Left hindlimb (tissue), 1 donor: ENCODE measurements at places on chromosomes 4 and X.

DNA sequence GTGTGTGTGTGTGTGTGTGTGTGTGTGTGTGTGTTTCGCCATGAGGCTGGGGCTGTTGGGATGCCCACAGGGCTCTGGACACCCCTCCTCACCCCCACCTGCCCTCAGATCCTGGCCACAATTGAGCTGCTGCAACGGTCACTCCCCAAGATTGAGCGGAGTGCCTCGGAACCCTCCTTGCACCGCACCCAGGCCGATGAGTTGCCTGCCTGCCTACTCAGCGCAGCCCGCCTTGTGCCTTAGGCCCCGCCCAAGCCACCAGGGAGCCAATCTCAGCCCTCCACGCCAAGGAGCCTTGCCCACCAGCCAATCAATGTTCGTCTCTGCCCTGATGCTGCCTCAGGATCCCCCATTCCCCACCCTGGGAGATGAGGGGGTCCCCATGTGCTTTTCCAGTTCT is 10.2 kb downstream of the ARAF start:
- DNase-seq = no peak

- no peak for DNase-seq
These were observed 1957.1 kb upstream of the ADGRL3 start for GRCh38 chr4:59243038-59243437.

GRCh38 chr4:19693936-19694570 is 557.7 kb upstream of the SLIT2 start:
- DNase-seq = no peak

DNA sequence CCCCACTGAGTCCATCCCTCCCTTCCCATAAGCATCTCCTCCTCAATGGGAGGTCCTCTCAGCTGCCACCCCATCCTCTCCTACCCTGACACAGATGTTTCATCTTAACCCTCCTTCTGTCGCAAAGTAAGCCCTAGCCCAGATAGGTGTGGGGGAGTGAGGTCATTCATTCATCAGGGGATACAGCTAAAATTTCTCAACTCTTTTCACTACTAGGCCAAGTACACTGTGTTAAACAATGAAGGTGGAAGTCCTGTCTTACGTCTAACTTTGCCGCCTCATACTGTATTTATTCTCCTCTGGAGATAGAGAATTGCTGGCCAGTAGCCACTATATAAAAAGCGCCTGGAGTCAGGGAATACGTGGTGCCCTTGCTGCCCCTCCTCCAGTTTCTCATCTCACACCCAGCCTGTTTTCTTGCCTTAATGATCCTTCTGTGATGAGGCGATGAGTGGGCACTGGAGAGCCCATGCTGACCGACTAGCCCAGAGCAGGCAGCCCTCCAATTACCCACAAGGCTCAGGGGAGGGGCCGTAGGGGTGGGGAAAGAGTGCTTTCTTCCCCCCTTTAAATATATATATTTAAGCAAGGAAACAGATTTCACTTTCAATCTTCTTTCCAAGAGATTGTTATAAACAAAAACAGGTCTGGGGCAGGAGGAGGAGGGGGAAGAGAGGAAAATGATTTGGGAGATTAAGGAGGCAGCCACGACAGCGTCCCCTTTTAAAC is 149.5 kb downstream of the PJA1 start:
- no peak for DNase-seq

GRCh38 chr4:180189666-180190065 is 2053.5 kb upstream of the TENM3 start:
- no peak for DNase-seq

DNA sequence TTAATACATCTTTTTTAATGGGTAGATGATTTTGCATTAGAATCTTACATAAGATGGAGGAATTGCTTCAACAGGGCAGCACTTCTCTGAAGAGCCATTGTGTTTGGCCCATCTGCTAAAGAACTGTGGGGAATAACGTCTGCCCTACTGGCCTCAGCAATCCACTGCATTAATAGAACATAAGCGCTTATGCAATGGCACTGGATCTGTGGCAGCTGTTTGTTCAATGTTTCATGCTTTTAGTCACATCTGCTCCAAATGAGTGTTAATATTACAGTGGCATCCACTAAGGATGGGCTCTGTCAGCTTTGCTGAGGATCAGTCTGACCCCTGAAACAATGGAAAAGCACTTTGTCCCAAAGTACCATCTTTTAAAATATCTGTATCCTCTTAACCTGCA is 279.0 kb upstream of the GK2 start:
- DNase-seq = no peak

DNA sequence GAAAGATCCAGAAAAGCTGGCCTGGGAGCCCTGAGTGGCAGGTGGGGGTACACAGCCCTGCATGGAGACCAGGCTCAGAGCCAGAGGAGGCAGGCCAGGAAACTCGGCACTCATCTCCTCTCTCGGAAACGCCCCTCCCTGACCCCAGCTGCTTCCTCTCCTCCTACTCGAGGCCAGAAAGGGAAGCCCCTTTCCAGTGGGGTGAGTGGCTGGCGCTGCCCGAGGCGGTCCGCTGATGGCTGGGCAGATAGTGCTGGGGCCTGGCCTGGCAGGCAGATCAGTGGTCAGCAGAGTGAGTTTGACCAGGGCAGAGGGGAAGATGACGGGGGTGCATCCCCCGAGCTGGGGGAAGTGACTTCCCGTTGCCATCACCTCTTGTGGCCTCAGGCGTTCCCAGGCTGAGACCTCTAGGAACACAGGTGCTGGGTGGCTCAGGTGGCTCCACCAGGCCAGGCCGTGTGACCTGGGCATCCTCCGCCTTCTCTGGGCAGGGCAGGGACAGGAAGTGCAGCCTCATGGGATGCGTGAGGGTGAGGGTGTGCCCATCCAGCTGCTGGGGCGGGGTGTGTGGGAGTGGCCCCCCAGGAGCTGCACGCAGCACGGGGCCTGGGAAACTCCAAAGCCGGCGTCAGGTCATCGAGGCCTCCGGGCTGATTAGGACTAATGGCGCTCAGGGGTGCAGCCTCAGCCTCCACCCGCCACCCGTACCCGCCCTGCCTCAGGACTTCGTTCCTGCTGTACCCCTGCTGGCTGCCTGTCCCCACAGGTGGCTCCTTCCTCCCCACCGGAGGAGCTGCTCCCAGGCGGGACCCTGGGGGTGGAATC is 5.7 kb downstream of the SH3BP2 start:
- peak; percentile 84 for DNase-seq

GRCh38 chr4:83757121-83757621 is 221.3 kb downstream of the GPAT3 start:
- no peak for DNase-seq

- DNase-seq = no peak
These were observed 390.9 kb downstream of the TEX13C start for GRCh38 chrX:125710403-125711062.

- no peak for DNase-seq
These were observed 868 bp downstream of the DACH2 start for GRCh38 chrX:86149119-86149518.

DNA sequence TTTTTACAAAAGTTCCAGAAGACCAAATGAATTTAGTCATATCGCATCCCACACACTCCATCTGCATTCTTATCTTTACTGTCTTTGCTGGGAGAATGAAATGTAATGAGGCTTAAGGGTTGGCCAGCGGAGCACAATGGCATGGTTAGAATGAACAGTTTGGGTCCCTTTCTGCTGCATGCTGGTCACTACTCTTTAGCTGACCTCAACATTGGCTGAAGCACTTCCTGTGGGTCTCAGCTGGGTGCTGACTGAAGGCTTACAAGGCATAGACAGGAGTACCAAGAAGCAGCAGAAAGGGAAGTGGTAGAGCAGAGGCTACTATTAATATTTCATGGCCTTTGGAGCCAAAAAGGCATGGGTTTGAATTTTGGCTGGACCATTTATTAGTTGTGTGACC is 159.4 kb upstream of the GPC4 start:
- DNase-seq = no peak

GRCh38 chr4:159390648-159391047 is 287.8 kb downstream of the RAPGEF2 start:
- no peak for DNase-seq

DNA sequence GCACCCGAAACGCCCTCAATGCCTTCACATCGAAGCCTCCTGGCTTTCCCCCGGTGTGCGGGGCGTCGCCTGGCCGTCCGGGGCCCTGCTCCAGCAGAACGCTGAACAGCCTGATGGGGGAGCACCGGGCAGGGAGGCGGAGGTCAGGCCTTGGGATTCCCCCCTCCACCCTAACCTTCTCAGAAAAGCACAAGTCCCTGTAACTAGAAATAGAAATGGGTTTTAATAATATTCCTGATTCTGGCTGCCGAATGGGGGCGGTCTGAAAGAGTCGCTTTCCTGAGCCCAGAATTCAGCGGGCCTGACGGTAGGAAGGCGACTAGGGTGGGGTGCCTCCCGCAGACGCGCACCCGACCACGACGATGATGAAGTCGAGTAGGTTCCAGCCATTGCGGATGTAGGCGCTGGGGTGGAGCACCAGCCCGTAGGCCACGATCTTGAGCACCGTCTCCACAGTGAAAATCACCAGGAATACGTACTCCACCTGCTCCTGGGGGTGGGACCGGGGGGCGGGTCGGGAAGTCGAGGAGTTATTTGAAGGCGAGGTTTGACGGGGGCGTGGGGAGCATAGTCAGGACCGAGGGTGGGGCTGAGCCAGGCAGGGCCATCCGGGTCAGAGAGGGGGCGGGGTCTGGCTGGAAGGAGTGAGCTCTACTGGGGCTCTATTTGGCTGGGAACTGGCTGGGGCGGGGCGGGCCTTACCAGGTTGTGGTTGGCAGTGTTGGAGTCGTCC is 2.5 kb downstream of the CACNA1F start:
- no peak for DNase-seq

- DNase-seq = no peak
These were observed 200.0 kb upstream of the FTHL17 start for GRCh38 chrX:31271615-31272471.

DNA sequence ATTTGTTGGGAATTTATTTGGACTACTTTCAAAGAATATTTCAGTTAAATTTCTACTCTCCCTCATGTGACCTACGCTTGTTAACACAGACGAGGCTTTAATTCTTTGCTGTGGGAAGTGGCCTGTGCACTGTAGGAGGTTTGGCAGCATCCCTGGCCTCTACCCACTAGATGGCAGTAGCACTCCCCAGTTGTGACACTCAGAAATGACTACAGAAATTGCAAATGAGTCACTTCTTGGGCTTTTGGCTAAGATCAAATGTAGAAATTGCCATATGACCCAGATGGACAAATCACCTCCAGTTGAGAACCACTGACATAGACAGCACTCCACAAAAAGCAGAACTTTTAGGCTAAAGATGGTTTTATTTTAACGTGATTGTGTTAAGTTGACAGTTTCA is 22.1 kb downstream of the PIR start:
- peak; percentile 53 for DNase-seq

DNA sequence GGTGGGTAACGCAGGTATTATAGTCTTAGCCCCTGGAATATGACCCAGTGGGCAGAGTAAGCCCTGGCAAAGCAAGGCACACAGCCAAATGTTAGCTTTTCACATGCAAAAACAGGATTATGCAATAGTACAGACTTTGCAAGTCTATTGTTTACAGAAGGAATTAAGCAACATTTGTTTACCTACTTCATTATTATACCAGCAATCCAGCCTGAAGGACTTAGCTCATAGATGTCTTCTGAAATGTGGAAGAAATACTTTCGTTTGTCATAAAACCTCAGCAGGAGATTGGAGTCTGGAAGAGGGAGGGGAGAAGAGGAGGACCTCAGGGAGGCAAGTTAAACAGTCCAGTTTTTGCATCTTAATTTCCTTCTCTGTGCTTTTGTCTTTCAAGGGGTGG is 226.7 kb upstream of the CENPE start:
- DNase-seq = no peak

GRCh38 chr4:158500054-158500453 is 21.6 kb upstream of the RXFP1 start:
- DNase-seq = no peak

GRCh38 chr4:122458625-122459024 is 2.1 kb upstream of the IL2 start:
- DNase-seq = no peak

DNA sequence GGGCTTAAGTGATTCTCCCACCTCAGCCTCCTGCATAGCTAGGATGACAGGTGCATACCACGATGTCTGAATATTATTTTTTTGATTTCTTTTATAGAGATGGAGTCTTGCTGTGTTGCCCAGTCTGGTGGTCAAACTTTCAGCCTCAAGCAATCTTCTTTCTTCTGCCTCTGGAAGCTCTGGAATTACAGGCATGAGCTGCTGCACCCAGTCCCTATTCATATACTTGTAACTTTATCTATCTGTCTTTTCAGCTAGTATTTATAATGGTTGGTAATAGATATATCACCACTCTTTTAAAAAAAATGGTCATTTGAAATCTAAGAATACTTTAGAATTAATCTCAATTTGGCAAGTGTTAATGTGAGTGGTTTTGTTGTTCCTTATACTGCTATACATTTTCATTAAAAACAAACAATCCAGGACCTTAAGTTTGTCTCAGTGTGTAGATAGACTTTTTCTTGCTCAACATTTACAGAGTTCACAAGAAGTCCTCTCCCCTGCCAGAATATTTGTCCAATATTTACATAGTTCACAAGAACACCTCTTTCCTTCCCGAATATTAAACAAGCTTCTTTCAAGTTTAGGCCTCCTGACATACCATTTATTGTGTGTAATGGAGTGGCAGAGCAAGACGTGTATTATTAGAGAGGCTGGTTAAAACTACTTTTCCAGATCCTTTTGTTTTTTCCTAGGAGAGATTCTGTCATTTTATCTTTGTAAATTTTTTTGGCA is 1197.4 kb upstream of the ADGRL3 start:
- no peak for DNase-seq

DNA sequence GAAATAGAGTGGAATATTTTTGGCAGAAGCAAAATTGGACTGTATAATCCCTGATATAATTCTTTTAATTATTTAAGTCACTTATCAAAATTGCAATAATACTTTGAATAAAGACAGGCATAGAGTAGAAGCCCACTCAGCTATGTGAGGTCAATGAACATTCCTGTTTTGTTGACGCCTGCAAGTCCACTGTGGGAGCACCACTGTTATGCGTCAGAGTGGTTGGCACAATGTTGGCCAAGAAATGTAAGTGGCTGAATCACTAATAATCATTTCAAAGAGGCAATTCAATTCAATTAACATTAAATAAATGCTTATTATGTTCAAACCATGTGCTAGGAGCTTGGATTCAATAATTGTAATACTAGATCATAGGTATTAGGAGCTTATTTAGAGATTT is 221.0 kb downstream of the SPCS3 start:
- no peak for DNase-seq

- DNase-seq = peak; percentile 89
These were observed 19.3 kb downstream of the NOA1 start for GRCh38 chr4:56958111-56958517.

DNA sequence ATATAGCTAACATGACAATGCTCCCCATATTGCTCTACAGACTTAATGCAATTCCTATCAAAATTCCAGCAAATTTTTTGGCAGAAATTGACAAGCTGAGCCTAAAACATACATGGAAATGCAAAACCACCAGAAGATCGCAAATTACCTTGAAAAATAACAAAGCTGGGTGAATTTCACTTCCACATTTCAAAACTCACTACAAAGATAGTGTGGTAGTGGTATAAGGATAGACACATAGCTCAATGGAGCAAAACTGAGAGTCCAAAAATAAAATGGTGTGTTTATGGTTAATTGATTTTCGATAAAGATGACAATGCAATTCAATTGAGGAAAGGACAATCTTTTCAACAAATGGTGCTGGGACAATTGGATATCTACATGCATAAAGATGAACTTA is 65.8 kb downstream of the SLC9A7 start:
- DNase-seq = no peak
